ENCODE measurements at places on chromosomes 2 and 18.

DNA sequence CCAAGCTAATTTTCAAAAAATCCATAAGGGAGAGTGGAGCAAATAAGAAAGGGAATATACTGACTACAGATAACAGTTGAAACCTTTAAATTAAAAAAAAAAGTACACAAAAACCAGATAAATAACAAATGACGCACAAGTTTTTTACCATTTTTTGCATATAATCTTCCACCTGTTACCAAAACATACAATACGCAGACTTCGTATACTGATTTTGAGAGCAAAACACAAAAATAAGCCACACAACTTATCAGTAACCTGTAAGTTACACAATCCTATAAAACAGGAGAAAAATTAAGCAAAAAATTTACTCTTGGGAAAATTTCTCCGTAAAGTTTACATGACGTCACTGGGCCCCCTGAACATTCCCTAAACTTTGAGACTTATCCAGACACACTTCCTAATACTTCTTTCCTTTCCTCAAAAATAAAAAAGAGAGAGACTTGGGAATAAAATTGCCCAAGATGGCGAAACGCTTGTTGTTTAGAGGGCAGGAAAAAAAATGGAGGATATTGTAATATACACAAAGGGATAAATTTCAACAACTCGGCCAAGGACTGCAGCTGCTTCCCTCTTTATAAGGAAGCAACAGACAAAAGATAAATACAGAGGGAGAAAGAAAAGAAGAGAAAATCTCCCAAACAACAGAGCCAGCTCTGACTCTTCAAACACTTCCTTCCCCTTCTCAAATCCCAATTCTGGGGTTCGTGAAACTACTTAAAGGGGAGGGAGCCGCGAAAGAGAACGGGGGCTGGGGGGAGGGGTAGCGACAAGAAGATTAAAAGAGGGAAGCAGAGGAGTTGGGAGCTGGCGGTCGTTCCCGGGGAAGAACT, 1.6 kb downstream of the BAZ2B start:
- no peak for DNase-seq

DNA sequence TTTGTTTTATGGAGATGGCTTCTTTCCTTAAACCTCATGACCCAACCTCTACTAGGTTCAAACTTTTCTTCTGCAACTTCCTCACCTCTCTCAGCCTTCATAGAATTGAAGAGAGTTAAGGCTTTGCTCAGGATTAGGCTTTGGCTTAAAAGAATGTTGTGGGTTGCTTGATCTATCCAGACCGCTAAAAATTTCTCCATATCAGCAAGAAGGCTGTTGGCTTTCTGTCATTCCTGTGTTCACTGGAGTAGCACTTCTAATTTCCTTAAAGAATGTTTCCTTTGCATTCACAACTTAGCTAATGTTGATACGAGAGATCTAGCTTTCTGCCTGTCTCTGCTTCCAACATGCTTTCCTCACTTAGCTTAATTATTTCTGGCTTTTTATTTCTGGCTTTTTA, 58.1 kb upstream of the KYNU start:
- no peak for DNase-seq

- peak; percentile 59 for DNase-seq
Measured at GRCh38 chr18:46431522-46432171, 225.4 kb downstream of the LOXHD1 start.

DNA sequence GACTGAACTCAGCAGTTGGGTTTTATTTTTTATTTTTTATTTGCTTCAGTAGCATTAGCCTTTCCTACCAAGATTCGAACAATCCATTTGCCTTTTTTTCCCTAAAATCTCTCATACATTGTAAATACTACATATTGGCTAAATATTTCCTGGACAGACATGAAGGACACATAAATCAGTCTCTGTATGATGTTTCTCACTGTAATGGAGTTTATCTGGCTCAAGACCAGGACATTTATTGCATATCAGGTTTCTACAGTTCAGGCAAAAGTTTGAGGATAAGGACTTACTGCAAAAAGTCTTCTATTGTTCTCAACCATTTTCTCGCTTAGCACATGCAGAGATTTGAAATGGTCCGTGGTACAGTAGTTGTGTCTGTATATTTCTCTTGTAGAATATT, 3.3 kb downstream of the CLUL1 start:
- no peak for DNase-seq

- no peak for DNase-seq
Measured at GRCh38 chr18:6733758-6734157, 4.2 kb downstream of the ARHGAP28 start.

DNA sequence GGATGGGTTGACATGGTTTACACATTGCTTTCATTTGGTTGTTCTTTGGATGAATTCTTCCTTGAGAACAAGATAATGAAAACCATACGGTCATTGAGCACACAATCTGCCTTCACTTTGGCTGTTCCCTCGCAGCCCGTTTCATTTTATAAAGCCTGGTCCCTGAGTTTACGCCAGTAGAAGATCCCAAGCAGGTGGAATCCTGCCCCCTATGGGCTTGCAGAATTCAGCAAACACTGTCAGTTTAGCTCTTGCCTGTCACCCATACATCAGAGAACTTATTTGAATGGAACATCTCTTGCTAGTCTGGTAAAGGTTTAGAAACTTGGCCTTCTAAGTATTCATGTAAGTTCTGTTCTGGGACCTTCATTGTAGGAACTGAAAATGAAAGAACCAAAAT, 666.4 kb upstream of the ZEB2 start:
- no peak for DNase-seq

Measured in cerebellar cortex (tissue), 1 donor.